ENCODE measurements at places on chromosomes 2 and 18.

- no peak for DNase-seq
These were observed 311.2 kb upstream of the HDAC4 start for GRCh38 chr2:239711911-239712570.

DNA sequence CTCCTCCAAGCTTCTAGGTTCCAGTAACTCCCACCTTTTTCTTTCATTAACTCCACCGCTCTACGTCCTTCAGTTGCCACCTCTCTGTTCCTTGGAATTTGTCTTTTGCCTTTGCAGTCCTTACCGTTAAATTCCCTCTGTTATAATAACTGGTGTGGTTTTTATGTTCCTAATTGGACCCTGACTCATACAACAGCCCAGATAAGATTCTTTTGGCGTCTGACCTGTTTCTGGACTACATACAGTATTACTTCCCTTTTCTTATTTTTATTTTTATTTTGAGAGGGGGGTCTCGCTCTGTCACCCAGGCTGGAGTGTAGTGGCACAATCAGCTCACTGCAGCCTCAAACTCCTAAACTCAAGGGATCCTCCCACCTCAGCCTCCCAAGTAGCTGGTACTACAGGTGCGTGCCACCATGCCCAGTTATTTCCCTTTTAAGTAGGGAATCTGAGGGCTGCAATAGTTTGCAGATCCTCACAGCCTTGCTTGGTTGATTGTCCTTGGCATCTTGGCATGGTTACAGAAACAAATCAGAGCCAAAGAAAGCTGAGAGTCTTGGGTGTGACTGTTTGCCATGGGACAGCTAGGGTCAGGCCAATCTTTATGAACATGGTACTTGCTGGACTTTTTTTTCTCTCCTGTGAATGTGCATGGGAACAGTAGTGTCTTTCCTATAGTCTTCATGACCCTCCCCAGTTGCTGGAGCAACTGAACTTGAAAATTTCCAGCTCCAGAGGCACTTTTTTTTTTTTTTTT is 22.0 kb downstream of the TCF23 start:
- DNase-seq, result no peak

DNA sequence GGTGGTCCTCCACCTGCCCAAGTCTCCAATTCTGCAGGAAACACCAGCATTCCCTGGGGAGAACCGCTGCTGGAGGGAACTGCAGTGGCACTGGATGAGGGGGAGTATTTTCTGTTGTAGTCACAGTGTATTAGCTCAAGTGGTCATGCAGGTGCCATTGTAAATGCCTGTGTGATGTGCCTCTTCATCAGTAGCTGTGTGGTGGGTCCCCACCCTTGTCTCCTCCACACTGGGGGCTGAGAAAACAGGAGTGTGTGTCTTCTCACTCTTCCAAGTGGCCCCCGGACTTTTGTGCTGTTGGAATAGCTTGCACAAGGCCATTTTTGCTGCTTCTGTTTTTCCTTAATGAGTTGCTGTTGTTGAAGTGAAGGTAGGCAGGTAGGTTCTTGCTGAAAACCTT is 8.7 kb downstream of the NCK2 start:
- no peak for DNase-seq

GRCh38 chr18:43279015-43279744 is 1.9 kb upstream of the SYT4 start:
- peak; percentile 92 for DNase-seq

Data from NCI-H1436 treated with DMSO at 0.1 percent for 48 hours (cell line).